ENCODE measurements at places on chromosomes 11 and 22.

DNA sequence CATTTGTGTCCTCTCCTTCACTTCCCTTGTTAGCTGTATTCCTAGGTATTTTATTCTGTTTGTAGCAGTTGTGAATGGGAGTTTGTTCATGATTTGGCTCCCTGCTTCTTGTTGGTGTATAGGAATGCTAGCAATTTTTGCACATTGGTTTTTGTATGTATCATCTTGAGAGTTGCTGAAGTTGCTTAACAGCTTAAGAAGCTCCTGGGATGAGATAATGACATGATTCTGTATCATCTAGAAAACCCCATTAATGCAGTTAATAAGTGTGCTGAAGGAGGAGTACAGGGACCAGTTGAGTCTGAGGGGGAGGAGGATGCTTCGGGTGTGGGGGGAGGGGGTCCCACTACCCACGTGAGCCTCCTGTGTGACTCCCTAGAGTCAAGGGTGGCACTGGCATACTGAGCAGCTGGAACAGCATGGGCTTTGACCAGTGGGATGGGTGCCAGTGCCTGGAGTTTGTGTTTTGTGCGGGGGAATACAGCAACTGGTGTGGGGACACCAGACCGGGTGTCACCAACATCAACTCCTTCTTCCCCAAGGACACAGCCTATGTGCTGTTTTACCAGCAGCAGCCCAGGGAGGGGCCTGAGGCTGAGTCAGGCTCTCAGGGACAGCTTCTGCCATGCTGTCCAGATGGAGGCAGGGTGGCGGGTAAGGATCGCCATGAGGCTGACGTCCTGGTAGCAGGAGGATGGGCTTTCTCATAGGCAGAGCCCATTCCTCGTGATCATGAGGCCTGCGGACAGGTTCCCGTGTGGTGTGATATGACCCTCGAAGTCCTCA is 24.1 kb downstream of the USP35 start:
- DNase-seq: no peak

DNA sequence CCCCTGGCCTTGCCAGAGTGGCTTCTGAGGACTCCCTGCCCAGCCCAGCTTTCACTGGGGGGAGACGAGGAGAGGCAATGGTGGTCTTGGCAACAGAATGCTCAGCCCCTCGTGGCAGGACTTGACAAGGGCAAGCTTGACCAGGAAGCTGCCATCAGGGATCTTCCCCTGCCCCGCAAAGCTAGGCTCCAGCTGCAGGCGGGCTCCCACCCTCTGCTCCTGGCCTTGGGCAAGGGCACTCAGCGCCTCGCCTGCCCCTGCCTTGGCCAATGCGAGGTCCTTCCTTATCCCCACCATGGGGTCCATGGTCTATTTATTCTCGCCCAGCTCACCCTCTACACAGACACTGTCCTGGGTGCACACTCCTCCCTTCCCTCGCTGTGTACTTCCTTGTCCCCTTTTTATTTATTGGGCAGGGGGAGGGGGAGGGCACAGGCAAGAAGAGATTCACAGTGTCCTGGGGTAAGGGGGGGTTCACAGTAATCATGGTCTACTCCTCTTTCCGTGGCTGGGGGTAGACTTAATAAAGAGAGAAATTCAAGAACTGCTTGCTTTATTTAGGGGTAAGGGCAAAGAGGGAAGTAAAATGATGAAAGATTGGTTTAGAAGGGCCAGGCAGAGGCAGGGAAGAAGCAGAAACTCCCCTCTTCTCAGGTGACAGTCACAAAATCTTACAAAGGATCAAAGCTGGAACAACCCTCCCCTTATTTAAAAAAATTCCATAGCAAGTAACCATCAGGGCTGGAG is 1.6 kb downstream of the GPHA2 start:
- no peak for DNase-seq

DNA sequence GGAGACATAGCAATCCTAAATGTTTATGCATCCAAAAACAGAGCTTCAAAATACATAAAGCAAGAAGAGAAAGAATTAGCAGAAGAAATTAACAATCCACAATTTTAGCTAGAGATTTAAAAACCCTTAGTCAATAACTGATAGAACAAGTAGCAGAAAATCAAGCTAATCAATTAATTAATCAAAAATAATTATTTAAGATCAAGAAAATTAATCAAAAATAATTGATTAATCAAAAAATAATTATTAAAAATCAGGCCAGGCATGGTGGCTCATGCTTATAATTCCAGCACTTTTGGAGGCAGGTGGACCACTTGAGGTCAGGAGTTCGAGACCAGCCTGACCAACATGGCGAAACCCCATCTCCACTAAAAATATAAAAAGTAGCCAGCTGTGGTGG is 29.2 kb downstream of the C11orf24 start:
- DNase-seq: no peak

DNA sequence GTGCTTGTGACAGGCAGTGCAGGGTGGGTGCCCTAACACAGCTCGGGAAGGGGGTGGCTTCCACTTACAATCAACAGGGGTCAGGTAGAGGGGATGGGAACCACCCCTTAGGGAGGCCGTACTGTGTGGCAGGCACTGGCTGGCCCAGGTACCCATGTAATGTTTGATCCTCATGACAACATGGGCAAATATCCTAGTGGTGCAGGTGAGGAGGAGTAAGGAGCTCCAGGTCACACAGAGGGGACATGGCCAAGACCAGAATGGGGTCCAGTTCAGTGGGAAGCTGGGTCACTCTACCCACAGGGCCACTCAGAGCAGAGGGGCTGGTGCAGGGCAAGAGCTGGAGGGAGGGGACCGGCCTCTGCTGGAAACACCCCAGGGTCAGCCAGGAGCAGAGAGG is 3.1 kb downstream of the APOL4 start:
- no peak for DNase-seq

GRCh38 chr11:59810189-59810910 is at the start of gene MRPL16:
Gene MRPL16, minus strand, starts transcription at chr11:59810778. Its CDS starts 120 bp downstream, at chr11:59810658.
- DNase-seq: peak; percentile 80

DNA sequence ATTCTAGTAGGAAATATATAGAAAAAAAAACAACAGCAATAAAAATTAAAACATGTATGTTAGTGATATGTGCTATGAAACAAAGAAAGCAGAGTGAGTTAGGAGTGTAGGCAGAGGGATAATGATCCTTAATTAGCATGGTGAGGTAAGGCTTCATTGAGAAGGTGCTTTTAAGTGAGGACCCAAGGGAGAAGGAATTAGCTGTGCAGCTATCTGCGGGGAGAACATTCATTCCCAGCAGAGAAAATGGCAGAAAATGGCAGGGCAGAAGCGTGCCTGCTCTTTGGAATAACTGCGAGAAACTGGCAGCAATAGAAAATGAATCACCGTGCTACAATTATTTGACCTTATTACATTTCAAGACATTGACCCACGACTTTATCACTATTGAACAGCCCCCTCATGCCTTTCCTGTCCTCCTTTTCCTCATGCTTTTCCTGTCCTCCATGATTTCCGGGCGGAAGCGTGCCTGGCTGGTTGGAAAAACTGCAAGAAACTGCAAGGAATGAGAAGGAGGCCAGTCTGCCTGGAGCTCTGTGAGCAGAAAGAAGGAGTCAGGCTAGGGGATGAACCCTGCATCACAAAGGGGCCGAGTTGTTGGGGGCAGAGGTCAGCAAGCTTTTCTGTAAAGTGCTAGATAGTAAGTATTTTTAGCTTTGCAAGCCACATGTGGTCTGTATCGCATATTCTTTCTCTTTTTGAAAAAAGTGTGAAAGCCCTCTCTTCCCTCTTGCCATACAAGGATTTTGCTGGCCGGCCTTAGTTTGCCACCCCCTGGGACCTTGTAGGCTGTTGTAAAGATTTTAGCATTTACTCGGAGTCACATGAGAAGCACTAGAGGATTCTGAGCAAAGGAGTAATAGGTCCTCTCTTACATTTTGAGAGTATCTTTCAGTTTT is 37.1 kb upstream of the SWAP70 start:
- DNase-seq: no peak

Data from effector CD8-positive, alpha-beta T cell (primary cell).